Fibroblast of skin of abdomen (primary cell): ENCODE measurements at places on chromosomes 13 and 19.

GRCh38 chr19:40460185-40460584 lies 5.4 kb downstream of the BLVRB start:
- no peak for DNase-seq

- no peak for DNase-seq
These were observed 16.2 kb downstream of the DPY19L3 start for GRCh38 chr19:32421589-32422361.

GRCh38 chr13:95300625-95301182 lies 547 bp downstream of the ABCC4 start:
- DNase-seq = peak; percentile 59

DNA sequence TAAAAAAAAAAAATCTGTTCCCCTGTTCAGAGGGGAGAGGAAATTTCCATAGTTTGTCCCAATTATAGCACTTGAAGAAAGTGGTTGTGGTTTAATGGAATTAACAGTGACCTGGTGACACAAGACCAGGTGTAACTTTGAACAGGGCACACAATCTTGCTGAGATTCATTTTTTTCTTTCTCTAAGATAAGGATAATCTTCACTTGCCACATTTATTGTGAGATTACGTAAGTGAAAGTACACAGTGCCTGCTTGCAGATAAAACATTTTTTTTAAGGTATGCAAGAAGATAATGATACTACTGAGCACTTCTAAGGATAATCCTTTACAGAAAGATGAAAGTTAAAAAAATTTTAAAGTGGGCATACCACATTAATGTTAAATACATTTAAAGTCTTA lies 448.1 kb downstream of the DIAPH3 start:
- DNase-seq = no peak

- no peak for DNase-seq
These were observed 202.0 kb downstream of the FOXO1 start for GRCh38 chr13:40464337-40465014.

DNA sequence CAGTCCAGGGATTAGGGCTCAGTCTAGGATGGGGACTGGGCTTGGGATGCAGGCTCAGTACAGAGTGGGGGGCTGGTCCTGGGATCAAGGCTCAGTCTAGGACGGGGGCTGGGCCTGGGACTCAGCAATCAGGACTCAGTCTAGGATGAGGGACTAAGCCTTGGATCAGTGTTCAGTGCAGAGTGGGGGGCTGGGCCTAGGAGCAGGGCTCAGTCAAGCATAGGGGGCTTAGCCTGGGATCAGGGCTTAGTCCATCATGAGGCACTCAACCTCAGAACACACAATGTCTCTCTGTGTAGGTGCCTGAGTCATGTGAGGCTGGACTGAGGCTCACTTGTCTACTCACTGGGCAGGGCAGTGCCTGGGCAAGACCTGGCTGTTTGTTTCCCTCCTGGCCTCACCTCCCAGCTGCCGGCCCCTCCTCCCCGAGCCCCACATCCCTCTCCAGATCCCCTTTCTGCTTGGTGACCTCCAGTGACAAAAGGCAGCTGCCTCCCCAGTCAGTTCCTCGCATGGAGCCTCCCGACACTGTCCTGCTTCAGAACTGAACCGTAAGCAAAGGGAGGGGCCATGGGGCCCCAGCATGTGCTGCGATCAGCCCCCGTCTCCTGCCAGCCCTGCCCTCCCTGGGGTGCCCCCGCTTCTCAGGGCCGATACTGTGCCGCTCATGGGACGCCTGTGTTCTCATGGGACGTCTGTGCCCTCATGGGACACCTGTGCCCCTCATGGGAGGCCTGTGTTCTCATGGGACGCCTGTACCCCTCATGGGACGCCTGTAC lies 6.5 kb upstream of the S1PR4 start:
- no peak for DNase-seq
